ENCODE measurements at places on chromosomes 2 and 18. TPM values are rescaled to one million over a fixed set of nuclear protein-coding genes. Genes with fewer than 3 reads are reported as not detected.

Gene LONRF2
- total RNA-seq, result 20.1 TPM

DNA sequence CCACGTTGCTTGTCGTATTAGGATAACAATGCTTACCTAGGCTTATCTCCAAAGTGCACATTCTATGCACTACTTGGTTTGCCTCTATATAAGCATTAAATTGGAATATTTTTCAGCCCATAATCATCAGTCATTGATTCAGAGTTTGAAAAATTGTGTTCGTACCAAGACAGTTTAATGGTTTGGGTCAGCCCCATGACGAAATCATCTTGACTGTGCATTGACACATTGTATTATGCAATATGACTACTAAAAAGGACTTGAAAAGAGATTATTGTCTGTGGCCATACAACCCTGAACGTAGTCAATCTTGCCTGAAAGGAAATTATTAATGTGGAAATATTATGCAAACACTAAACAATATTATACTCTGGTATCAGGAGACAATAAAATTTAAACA lies 141.3 kb downstream of the EML6 start:
- H3K4me1 ChIP-seq, result no peaks in the 10 kb centered on the region
- no peaks in the 10 kb centered on the region for H3K36me3 ChIP-seq
- no peak overlapping the region for H3K4me3 ChIP-seq
- H3K27ac ChIP-seq, result no peak overlapping the region

Gene FAM228B
- 24.7 TPM for total RNA-seq

DNA sequence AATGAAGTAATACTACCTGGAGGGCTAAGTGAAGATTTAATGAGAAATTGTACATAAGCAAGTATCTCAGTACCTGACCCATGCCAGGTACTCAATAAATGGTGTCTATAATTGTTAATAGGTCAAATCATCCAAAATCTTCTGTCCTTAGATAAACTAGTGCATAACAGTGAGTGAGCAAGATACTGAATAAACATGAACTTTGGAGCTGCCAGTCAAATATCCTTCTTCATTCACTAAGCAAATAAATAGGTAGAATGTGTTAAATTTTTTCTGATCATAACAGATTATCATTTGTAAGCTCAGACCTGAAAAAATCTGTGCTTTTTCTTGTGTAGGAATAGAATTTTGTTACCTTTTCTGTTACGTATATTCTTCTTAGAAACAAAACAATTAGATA lies 39.6 kb downstream of the RAB3GAP1 start:
- no peaks in the 10 kb centered on the region for H3K36me3 ChIP-seq
- no peak for DNase-seq
- no peaks in the 10 kb centered on the region for H3K27me3 ChIP-seq
- H3K4me1 ChIP-seq, result no peaks in the 10 kb centered on the region
- no peak overlapping the region for H3K27ac ChIP-seq

DNA sequence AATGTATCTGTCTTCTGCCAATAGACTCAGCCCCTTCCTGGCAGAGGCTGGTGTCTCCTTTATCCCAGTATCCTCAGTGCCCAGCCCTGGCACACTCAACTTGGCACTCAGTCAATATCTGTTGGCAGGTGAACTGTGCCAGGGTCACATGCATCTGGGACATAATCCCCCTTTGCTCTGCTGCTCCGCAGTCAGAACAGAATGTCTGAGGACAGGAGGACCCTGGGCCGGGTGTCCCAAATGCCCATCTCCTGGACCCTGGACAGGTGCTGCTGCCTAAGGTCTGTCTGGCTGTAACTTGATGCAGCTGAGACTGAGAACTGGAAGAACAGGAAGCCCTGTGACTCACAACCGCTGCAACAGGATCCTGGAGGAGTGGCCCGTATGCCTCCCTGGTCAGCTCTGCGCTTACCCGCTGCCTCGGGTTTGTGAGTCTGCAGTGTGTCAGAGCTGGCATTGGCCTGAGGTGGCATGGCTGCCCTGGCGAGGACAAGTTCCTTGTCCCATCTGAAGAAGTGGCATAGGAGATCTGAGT lies 11.4 kb downstream of the HK2 start:
- peak; percentile 82 for DNase-seq
- H3K36me3 ChIP-seq, result no peaks in the 10 kb centered on the region
- H3K4me1 ChIP-seq, result no peaks in the 10 kb centered on the region
- H3K4me3 ChIP-seq, result no peak overlapping the region
- H3K27me3 ChIP-seq, result no peaks in the 10 kb centered on the region

Gene FBXO15
- total RNA-seq, result not detected

Gene MAL
- 11.1 TPM for total RNA-seq

Gene APCDD1
- 42.1 TPM for total RNA-seq

Gene ATP5F1A
- total RNA-seq, result 549 TPM

- H3K4me1 ChIP-seq, result no peaks in the 10 kb centered on the region
- no peaks in the 10 kb centered on the region for H3K36me3 ChIP-seq
- no peaks in the 10 kb centered on the region for H3K27me3 ChIP-seq
- H3K27ac ChIP-seq, result no peak overlapping the region
Measured at GRCh38 chr2:30115141-30115980, 31.4 kb upstream of the YPEL5 start.

- no peaks in the 10 kb centered on the region for H3K36me3 ChIP-seq
- no peaks in the 10 kb centered on the region for H3K27me3 ChIP-seq
- no peak overlapping the region for H3K4me3 ChIP-seq
- no peak overlapping the region for H3K27ac ChIP-seq
Measured at GRCh38 chr2:140376686-140377085, 1596.5 kb upstream of the NXPH2 start.

DNA sequence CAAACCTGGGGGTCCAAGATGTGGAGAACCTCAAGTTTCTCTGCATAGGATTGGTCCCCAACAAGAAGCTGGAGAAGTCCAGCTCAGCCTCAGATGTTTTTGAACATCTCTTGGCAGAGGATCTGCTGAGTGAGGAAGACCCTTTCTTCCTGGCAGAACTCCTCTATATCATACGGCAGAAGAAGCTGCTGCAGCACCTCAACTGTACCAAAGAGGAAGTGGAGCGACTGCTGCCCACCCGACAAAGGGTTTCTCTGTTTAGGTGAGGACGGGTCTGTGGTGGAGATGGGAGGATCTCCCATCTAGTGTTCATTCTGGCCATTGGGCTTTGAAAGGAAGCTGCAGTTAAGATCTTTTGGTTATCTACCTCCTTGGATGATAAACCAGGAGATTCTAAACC lies 2.9 kb downstream of the CASP10 start:
- H3K36me3 ChIP-seq, result no peaks in the 10 kb centered on the region
- no peak overlapping the region for H3K4me3 ChIP-seq
- H3K4me1 ChIP-seq, result no peaks in the 10 kb centered on the region
- no peak for DNase-seq
- no peak overlapping the region for H3K27ac ChIP-seq
- H3K27me3 ChIP-seq, result no peaks in the 10 kb centered on the region

DNA sequence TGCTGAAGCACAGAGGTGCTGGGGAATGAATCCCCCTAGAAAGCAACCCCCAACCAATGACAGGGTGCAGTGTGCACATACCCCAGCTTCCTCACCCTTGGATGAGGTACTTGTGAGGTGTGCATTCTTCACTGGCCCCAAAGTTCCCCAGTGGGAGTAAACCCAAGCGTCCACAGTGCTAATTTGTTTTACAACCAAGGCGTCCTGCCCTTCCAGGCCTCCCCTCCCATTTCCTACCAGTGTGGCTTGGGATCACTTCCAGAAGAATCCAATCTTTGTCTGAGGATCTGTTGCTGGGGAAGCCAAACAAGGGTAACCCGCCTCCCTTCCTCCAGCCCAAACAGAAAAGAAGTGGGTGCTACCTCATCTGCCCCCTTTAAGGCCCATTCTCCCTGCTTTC lies 40.3 kb upstream of the TEX51 start:
- no peaks in the 10 kb centered on the region for H3K36me3 ChIP-seq
- DNase-seq, result no peak
- no peak overlapping the region for H3K4me3 ChIP-seq
- H3K27me3 ChIP-seq, result no peaks in the 10 kb centered on the region
- no peaks in the 10 kb centered on the region for H3K4me1 ChIP-seq
- no peak overlapping the region for H3K27ac ChIP-seq

DNA sequence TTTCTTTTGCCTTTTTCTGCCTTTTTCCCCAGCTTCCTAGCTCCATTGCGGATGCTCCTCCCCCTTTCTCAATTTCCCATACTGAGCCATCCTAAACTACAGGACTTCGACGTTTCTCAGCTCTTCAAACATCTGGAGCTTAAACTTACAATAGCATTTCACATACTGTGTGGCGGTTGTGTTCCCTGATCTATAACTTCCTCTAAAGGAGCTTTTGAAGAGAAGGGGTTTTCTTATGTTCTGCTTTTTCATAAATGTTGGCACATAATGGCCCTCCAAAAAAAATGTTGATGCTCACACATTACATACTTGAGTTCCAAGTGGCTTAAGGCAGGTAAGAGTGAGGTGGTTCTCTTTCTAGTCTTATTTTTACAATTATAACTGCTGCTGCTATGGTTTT lies 87.4 kb downstream of the RNF144A start:
- no peak overlapping the region for H3K4me3 ChIP-seq
- H3K36me3 ChIP-seq, result no peaks in the 10 kb centered on the region
- no peak overlapping the region for H3K27ac ChIP-seq

- no peak overlapping the region for H3K4me3 ChIP-seq
- no peaks in the 10 kb centered on the region for H3K4me1 ChIP-seq
- H3K27ac ChIP-seq, result no peak overlapping the region
- DNase-seq, result no peak
Measured at GRCh38 chr2:186746584-186746983, 52.7 kb downstream of the FAM171B start.

- H3K27me3 ChIP-seq, result no peaks in the 10 kb centered on the region
- H3K4me1 ChIP-seq, result peaks cover 57% of the 10 kb centered on the region
- H3K4me3 ChIP-seq, result no peak overlapping the region
- DNase-seq, result peak; percentile 82
Measured at GRCh38 chr2:238228700-238229099, 11.1 kb downstream of the HES6 start.

GRCh38 chr2:37507703-37508102 lies 163.3 kb downstream of the QPCT start:
- H3K27me3 ChIP-seq, result no peaks in the 10 kb centered on the region
- peak overlapping the region; percentile 83 for H3K27ac ChIP-seq

GRCh38 chr2:238848691-238848975 lies 748 bp downstream of the TWIST2 start:
- no peak for DNase-seq
- H3K4me1 ChIP-seq, result peaks cover 27% of the 10 kb centered on the region
- no peaks in the 10 kb centered on the region for H3K36me3 ChIP-seq
- H3K27ac ChIP-seq, result peak overlapping the region; percentile 92
- H3K4me3 ChIP-seq, result peak overlapping the region; percentile 88
- H3K27me3 ChIP-seq, result peaks cover 3% of the 10 kb centered on the region

DNA sequence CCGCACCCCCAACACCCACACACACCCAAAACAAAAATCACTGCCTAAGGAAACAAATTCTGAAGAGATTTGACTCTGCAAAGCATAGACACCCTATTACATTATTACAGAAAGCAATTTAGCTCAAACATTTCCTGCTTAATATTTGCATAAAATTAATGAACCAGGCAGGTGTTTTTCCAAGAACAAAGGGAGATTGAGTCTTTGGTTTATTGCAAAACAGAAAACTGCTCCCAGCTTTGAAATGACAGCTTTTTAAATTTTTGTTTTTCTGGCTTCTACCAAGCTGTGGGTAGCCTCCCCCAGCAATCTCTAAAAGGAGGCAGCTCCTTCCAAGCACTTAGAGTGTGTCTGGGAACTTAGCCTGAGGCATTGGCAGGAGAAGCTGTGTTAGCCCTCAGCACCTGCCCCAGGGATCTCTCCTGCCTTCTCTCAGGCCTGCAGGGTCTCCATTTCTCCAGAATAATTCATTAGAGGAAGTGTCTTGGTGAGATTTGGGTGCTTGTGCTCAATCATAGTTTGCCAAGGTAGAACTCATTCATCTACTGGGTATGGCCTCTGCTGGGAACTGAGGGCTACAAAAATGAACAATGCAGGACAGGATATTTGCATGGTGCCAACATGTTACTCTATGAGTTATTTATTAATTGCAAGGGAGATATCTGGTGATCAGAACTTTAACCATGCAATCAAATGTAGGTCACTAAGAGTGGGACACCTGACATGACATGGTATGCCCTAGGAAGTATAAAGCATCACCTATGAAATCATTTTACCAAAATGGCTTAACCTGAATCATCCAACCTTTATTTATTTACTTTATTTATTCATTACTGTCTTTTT lies 58.7 kb downstream of the B3GNT2 start:
- DNase-seq, result no peak
- H3K4me1 ChIP-seq, result no peaks in the 10 kb centered on the region
- no peaks in the 10 kb centered on the region for H3K27me3 ChIP-seq
- H3K36me3 ChIP-seq, result no peaks in the 10 kb centered on the region

GRCh38 chr18:12408247-12408869 lies 629 bp downstream of the PRELID3A start:
- H3K27ac ChIP-seq, result peak overlapping the region; percentile 86
- H3K4me3 ChIP-seq, result peak overlapping the region; percentile 64
- H3K4me1 ChIP-seq, result peaks cover 24% of the 10 kb centered on the region
- H3K36me3 ChIP-seq, result no peaks in the 10 kb centered on the region

DNA sequence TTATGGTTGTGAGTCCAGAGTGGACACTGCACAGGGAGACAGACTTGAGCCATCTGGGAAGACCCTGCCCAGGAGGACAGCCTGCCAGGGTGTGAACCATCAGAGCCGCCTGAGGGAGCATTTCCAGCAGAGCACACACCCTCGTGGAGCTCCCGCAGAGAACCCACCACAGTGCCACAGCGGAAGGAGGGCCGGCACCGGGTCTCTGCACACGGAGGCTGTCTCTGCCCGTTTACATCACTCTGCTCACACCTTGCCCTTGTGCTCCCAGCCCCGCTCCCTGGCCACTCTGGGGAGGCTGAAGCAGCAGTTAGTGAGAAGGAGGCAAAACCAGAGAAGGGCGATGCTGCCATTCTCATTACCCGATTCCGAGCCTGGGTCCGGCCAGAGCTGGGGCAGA lies 161.9 kb downstream of the KLHL29 start:
- H3K27me3 ChIP-seq, result no peaks in the 10 kb centered on the region
- H3K4me1 ChIP-seq, result no peaks in the 10 kb centered on the region
- DNase-seq, result no peak
- no peak overlapping the region for H3K27ac ChIP-seq
- H3K36me3 ChIP-seq, result no peaks in the 10 kb centered on the region

- H3K4me3 ChIP-seq, result no peak overlapping the region
Measured at GRCh38 chr2:70328921-70329561, 27.2 kb upstream of the FAM136A start.

DNA sequence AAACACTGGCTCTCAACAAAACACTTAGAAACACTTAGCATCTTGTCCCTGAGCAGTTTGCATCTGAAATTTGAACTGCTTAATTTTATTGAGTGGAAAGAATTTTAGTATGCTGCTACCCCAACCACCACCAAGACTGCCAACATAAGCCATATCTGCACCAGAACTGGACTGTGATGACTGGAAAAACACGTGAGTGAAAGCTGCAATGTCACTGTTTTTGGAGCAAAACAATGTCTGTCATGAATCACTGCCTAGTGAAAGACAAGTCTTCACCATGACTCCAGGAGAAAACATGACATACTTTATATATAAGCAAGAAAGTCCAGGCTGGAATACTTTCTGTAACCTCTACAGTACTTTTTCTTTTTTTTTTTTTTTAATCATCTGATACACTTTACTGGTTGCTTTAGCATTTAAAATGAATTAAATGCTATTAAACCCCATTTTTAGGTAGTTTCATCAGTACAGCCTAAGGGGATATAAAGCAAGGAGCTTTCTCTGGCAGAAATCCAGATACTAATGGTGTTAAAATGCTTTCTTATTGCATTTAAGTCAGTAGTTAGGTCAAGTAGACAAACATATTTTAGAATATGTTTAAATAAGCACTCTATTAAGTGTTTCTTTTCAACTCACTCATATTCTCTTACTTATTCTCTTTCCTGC lies 2129.4 kb upstream of the PIK3C3 start:
- no peak overlapping the region for H3K27ac ChIP-seq
- H3K27me3 ChIP-seq, result no peaks in the 10 kb centered on the region
- no peak overlapping the region for H3K4me3 ChIP-seq
- H3K36me3 ChIP-seq, result no peaks in the 10 kb centered on the region
- no peaks in the 10 kb centered on the region for H3K4me1 ChIP-seq

Gene OR6B2
- not detected for total RNA-seq

Gene BMP10
- not detected for total RNA-seq
